ENCODE measurements at places on chromosomes 2 and 18. TPM values are rescaled to one million over a fixed set of nuclear protein-coding genes. Genes with fewer than 3 reads are reported as not detected.

Gene CD8B2
- 0.26 TPM for total RNA-seq

GRCh38 chr18:46073474-46074331, 1.6 kb upstream of the PSTPIP2 start:
- DNase-seq: no peak

DNA sequence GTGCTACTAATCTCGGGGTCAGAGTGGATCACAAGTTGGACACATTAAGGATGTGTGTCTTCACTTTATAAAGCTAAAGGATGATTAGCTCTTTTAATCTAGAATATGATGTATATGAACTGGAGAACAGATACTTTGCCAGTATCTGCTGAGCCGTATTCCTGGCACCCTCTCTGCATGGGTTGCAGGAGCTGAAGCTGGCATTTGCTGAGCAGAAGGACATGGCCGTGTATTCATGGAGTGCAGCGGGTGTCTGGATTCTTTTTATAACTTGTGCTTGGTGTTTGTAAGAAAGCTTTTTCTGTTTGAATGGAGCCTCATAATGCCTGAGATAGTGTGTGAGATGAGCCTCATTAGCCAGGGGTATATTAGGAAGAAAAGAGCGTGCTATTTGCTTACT, 103.9 kb upstream of the MCFD2 start:
- DNase-seq: no peak

DNA sequence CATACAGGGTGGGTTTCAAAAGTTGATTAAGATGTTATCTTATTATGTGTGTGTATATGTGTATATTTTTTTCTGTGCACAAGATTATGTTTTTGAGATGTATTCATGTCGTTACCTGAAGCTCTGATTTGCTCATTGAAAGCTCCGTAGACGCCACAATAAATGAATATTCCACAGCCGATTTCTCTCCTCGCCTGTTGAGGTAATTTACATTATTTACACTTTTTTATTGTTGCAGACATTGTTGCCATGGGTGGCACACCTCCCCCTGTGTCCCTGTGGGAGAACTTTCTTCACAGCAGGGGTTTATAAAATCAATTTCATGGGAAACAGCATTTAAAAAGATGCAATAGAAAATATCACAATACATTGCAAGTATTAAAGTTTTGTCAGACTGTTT, 100.6 kb downstream of the GLI2 start:
- no peak for DNase-seq

Gene SERPINB13
- total RNA-seq: not detected

GRCh38 chr2:221267773-221268425, 304.2 kb downstream of the EPHA4 start:
- no peak for DNase-seq

Gene C2orf42
- 17.2 TPM for total RNA-seq

DNA sequence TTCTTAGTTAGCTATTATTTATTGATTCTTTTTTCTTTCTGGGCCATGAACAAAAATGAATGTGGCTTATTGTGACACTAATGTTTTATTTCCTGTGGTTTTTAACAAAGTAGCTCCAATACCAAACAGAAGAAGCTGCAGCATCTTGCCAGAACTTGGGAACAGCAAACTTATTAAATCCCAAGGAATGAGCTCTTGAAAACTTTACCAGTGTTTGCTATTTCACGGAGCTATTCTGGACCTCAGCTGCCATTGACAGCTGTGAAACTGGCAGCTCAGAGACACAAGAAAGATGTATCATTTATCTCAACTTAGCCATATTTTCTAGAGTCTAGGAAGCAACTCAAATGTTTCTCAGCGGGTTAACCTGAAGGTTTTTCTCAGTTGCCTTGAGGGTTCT, 91.0 kb upstream of the NEUROD1 start:
- no peak for DNase-seq

GRCh38 chr18:13444430-13445240, 226.1 kb downstream of the LDLRAD4 start:
- DNase-seq: no peak

Gene SRD5A2
- total RNA-seq: not detected

Gene MCEE
- 18.2 TPM for total RNA-seq

DNA sequence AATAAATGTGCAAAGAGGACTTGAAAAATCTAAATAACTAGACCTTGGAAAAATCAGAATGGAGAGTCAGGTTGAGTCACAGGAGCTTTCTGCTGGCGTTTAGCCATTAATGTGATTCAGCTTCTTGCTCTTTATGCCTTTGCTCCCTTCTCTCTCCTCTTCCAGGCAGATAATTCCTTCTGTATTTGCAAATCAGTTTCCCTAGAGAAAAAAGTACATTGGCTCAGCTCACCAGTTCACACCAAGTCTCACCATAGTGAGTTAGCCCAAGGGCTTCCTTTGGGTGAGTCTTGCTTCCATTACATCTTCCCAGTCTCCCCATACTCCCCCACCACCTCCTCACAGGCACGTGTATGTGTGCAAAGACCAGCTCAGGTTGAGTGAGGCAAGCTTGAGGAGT, 73.6 kb downstream of the CYBRD1 start:
- DNase-seq: no peak

DNA sequence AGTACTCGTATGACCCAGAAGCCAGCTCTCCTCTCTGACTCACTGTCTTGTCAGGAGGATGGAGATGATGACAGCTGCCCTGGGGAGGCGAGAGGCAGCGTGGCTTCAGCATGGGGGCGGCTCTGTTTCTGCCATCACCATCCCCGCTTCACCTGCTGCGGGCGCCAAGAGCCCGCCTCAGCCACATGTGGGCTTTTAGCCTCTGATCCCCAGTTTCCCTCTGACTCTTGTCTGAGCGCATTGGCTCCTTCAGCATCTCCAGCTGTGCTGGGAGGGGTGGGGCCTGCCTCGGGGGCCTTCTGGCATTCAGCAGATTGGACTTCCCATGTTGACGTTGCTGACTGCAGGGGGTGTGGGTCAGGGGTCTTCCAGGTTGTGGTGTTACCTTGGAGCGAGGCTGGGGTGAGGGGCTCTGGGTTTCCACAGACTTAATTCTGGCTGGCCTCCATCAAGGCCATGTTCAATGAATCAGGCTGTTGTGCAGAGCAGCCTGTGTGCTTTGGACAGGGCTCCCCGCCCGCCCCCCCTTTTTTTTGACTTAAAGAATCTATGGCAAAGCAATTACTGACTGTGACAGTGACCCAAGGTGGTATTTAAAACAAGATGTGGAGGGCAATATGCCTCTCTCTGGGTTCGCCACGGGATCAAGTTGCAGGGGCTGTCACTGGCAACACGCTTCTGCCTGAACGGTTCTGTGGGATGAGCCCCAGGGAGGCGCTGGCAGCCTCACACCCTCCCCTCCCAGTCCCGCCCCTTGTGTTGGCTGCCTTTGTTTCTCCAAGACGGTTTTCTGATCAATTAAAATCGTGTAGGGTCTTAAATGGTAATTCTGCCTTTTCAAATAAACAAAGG, 228.3 kb downstream of the LDLRAD4 start:
- no peak for DNase-seq

DNA sequence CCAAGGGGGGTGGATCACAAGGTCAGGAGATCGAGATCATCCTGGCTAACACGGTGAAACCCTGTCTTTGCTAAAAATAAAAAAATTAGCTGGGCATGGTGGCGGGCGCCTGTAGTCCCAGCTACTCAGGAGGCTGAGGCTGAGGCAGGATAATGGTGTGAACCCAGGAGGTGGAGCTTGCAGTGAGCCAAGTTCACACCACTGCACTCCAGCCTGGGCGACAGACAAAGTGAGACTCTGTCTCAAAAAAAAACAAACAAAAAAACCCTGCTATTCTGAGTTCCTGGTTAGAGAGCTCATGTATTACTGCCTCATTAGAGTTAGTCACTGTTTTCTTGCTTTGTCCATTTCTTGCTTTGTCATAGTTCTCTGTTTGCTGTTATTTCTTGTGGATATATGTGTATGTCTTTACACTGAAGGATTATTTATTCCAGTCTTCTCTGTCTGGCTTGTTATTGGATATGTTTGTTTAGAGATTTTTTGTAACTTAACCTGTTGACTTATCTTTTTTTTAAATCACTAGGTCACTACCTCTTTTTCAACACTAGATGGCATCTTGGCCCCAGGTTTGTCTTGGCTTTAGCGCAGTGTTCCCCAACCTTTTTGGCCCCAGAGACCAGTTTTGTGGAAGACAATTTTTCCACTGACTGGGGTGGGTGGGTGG, 17.0 kb downstream of the TTLL4 start:
- DNase-seq: no peak

Gene CD8B
- 2.9 TPM for total RNA-seq

Gene AQP12B
- total RNA-seq: 10.0 TPM

Gene GAD1
- total RNA-seq: not detected

Gene HS6ST1
- 32.2 TPM for total RNA-seq

Gene PKDCC
- total RNA-seq: 79.3 TPM

Gene SNTG2
- total RNA-seq: 3.0 TPM

- no peak for DNase-seq
Observed at GRCh38 chr2:58137221-58137620, 90.6 kb downstream of the VRK2 start.

- no peak for DNase-seq
Observed at GRCh38 chr2:196159221-196159892, 12.0 kb downstream of the STK17B start.

Gene MAPRE3
- 35.6 TPM for total RNA-seq

Gene IL1RL2
- total RNA-seq: 1.5 TPM

GRCh38 chr2:10549195-10549594, 101.1 kb upstream of the ODC1 start:
- DNase-seq: no peak

- DNase-seq: no peak
Observed at GRCh38 chr2:66137606-66138130, 297.3 kb upstream of the MEIS1 start.

- DNase-seq: no peak
Observed at GRCh38 chr2:11865805-11866204, 119.4 kb downstream of the LPIN1 start.

- DNase-seq: no peak
Observed at GRCh38 chr2:227865291-227865690, 6.1 kb upstream of the DAW1 start.

DNA sequence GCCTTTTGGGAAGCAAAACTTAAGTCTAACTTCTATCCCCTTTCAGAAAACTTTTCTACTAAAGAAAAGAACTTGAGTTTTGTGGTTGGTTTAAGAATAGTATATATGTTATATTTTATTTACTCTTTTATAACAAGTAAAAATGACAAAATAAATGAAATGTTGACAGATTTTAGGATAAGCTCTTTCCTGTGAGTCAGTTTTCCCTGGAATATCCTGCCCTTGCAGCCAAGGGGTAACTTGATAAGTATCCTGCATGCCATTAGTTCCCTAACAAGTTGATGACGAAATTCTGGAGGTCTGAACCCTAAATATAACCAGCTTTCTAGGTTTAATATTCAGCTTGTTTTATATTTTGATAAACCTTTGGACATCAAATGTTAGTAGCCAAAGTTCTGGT, 7.3 kb upstream of the HTR2B start:
- no peak for DNase-seq

DNA sequence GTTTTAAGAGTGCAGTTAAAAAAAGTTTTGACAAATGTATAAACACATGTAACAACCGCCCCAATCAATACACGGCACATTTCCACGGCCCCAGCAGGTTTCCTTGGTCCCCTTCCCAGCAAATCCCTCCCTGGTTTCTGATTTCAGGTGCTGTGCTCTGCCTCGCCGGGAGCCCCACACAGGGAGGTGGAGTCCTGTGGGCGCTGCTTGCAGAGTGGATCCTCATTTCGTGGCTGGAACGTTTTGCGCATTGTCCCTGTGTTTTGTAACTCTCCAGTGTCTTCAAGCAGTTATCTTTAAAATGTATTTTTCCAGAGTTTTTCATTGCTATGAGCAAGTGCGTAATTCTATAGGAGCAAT, 124.8 kb downstream of the GALR1 start:
- no peak for DNase-seq

Gene SPOPL
- total RNA-seq: 33.2 TPM

DNA sequence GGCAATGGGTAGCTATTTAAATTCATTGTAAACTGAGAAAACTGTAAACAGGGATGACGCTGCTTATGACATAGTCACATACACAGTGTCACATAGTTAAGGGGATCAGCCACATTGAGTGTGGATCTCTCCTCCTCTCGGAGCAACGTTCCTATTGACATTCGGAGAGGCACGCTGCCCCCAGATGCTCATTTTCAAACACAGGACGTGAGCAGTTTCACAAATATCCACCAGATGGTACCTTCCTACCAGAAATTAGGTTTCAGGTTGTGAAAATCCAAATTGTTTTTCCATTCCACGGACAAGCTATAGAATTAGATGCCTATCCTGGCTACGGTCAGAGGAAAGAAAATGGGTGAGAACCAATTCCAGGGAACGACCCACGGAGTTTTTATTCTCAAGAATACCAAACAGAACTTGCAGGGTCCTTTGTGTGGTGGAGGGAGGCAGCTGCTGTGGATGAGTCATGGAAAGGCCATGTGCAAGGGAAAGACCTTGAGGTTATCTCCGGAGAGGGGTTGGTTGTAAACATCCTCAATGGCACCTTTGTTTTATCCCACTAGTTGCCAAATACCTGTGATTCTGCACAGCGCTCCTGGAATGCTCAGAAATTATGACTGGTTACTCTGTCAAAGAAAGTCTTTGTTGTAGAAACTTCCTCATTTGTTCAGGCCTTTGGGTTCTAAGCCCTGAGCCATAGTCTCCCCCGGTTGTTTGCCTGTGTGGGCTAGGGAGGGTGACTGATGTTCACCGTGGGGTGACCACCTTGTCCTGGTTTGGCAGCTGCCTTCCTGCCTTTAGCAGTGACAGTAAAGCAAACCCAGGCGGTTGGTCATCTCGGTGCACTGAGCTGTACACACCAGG, 88.0 kb downstream of the ACTR3 start:
- peak; percentile 43 for DNase-seq

Gene STARD6
- total RNA-seq: not detected

GRCh38 chr2:237149425-237149824, 63.7 kb downstream of the COPS8 start:
- DNase-seq: no peak

Gene GPATCH11
- total RNA-seq: 5.6 TPM

DNA sequence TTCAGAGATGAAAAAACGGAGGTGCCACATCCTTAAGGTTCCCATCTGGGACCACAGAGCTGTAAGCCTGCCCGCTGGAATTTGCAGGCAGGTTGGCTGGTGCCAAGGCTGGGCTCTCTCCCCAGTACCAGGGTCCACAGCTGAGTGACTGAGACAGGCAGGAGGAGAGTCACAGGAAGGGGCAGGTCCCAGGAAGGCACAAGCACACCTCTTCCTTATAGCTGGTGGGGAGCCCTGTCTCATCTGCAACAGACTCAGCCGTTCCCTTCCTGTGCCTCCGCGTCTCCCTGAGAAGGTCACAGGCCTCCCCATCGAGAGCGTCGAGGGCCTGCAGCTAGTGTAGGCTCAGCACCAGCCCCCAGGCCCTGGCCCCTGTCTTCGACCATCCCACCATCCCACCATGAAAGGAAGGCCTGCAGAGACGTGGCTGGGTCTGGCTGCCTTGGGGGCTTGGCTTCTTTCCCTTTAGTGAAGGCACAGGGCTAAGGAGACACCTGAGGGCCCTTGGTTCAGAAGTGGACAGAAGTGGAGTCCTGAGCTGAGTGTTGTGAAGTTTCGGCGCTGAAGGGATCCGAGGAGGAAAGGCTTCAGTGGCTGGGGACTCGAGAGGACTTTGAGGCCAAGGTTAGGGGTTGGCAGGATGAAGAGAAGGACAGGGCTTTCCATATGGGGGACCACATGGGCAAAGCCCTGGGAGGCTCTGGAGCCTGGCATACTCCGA, 26.8 kb downstream of the GLI2 start:
- no peak for DNase-seq
